ENCODE measurements at places on chromosomes 2 and 18.

DNA sequence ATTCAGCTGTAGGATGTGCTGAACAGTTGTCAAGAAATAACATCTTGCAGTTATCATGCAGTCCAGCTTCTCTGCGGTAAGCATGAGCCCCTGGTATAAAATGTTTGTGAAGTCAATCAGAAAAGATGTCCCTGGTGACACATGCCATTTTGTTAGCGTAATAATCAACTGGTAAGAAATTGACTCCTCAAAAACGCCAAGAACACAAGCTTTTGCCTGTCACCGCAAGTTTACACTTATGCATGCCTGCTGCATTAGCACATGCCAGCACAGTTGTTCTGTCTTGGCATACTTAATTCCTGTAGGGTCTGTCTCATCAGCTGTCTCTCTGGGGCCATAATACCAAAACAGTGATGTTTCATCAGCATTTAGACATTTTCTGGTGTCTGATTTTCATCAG lies 524.8 kb upstream of the DSEL start:
- H3K4me3 ChIP-seq: no peak overlapping the region
- no peak overlapping the region for H3K27ac ChIP-seq
- no peak for DNase-seq
- H3K4me1 ChIP-seq: no peaks in the 10 kb centered on the region
- no peaks in the 10 kb centered on the region for H3K36me3 ChIP-seq

GRCh38 chr18:67766930-67767329 lies 250.4 kb upstream of the DSEL start:
- no peak for DNase-seq
- H3K4me3 ChIP-seq: no peak overlapping the region
- no peaks in the 10 kb centered on the region for H3K27me3 ChIP-seq
- H3K4me1 ChIP-seq: no peaks in the 10 kb centered on the region
- H3K27ac ChIP-seq: no peak overlapping the region

GRCh38 chr2:192010073-192010472 lies 163.2 kb upstream of the CAVIN2 start:
- H3K4me1 ChIP-seq: peaks cover 3% of the 10 kb centered on the region
- H3K27ac ChIP-seq: no peak overlapping the region
- peaks cover 2% of the 10 kb centered on the region for H3K36me3 ChIP-seq
- DNase-seq: no peak

GRCh38 chr2:24793761-24794435 lies 673 bp downstream of the CENPO start:
- H3K36me3 ChIP-seq: peaks cover 7% of the 10 kb centered on the region
- peak overlapping the region; percentile 96 for H3K4me3 ChIP-seq
- DNase-seq: no peak
- H3K27me3 ChIP-seq: no peaks in the 10 kb centered on the region

DNA sequence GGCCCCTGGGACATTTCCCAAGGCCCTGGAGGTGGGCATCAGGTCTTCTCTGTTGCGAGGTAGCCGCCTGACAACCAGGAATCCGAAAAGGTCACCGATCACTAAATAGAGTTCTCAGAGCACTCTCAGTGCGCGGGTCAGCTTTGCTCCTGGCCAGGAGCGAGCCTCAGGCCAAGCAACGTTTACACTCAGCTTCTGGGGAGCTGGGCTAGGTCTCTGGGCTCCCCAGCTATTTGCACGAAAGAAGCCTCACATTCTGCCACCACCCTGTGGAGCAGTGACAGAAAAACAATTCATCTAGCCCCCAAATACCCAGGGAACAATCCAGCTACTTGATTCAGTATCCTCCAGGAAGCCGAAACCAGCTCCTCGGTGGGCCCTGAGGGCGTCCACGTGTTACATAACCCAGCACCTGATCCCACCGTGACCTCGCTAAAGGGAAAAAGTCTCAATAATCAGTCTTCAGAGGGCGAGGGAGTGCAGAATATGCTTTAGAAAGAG lies 3.3 kb downstream of the SH3BP4 start:
- no peak for DNase-seq
- no peak overlapping the region for H3K27ac ChIP-seq
- peaks cover 3% of the 10 kb centered on the region for H3K36me3 ChIP-seq
- H3K4me3 ChIP-seq: no peak overlapping the region

DNA sequence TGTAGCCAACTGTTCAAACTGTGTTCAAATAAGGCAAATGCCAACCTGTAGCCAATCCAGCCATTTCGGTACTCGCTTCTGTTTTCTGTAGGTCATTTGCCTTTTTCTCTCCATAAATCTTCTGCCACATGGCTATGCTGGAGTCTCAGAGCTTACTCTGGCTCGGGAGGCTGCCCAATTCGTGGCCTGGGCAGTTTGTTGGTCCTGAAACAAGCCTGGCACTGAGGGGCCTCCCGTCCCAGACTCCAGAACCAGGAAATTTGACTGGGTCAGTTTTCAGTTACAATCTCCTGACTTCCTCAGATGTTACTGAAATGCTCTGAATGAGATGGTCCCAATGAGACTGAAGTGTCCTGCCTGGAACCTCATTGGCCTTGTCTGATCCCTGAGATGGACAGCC lies 120.8 kb upstream of the NPAS2 start:
- H3K4me1 ChIP-seq: peaks cover 5% of the 10 kb centered on the region
- H3K36me3 ChIP-seq: no peaks in the 10 kb centered on the region
- no peak for DNase-seq
- no peak overlapping the region for H3K4me3 ChIP-seq
- H3K27ac ChIP-seq: no peak overlapping the region

GRCh38 chr18:6601241-6601640 lies 128.3 kb upstream of the ARHGAP28 start:
- no peaks in the 10 kb centered on the region for H3K27me3 ChIP-seq
- H3K4me3 ChIP-seq: no peak overlapping the region
- no peaks in the 10 kb centered on the region for H3K4me1 ChIP-seq
- H3K27ac ChIP-seq: no peak overlapping the region

DNA sequence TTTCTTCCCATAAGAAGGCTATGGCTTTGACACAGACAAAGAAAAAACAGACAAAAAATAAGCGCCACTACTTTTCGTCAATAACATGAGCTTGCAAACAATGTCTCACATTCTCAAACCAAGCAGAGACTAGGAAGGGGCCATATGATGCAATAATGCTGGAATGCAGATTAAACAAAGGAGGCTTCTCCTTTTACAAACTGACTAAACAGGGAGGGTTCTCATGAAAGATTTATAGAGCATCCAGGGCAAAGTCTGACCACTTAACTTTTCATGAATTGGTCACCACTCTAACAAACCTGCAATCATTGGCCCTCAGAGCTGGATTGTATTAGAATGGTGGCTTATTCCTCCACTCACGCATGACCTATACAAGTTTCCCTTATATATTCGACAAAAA lies 663.3 kb upstream of the CHAC2 start:
- DNase-seq: no peak
- no peaks in the 10 kb centered on the region for H3K27me3 ChIP-seq
- peaks cover 2% of the 10 kb centered on the region for H3K36me3 ChIP-seq
- H3K4me1 ChIP-seq: peaks cover 2% of the 10 kb centered on the region

DNA sequence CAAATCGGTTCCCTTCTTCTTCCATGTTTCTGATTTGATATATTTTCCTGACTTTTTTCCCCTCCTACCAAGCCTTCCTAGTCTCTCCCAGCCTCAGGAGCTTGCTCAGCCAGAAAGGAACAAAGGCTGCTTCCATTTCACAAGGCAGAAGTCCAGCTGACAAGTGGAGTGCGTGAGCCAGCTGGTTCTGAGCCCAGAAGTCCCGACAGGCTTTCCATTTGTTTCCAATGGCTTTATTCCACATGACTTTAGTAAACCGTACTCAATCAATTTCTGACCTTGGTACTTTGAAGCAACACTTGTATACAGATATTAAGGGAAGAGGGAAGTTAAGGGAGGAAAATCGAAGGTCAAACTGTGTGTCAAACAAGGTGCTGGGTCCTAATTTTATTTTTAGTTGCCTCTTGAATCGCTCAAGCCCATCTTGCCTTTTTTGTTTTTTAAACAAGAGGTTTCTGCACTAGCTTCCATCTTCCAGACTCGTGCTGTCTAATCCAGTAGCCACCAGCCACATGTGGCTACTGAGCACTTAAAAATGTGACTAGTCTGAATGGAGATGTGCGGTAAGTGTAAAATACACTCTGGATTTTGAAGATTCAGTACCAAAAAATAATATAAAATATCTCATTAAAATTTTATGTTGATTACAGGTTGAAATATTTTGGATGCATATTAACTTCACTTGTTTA lies 36.2 kb downstream of the WIPF1 start:
- peaks cover 11% of the 10 kb centered on the region for H3K4me1 ChIP-seq
- H3K27me3 ChIP-seq: no peaks in the 10 kb centered on the region
- no peak overlapping the region for H3K4me3 ChIP-seq
- no peak for DNase-seq

- H3K27me3 ChIP-seq: no peaks in the 10 kb centered on the region
- H3K4me1 ChIP-seq: no peaks in the 10 kb centered on the region
- DNase-seq: no peak
- no peak overlapping the region for H3K27ac ChIP-seq
- H3K4me3 ChIP-seq: no peak overlapping the region
Measured at GRCh38 chr2:240463274-240463865, 27.9 kb downstream of the GPC1 start.

DNA sequence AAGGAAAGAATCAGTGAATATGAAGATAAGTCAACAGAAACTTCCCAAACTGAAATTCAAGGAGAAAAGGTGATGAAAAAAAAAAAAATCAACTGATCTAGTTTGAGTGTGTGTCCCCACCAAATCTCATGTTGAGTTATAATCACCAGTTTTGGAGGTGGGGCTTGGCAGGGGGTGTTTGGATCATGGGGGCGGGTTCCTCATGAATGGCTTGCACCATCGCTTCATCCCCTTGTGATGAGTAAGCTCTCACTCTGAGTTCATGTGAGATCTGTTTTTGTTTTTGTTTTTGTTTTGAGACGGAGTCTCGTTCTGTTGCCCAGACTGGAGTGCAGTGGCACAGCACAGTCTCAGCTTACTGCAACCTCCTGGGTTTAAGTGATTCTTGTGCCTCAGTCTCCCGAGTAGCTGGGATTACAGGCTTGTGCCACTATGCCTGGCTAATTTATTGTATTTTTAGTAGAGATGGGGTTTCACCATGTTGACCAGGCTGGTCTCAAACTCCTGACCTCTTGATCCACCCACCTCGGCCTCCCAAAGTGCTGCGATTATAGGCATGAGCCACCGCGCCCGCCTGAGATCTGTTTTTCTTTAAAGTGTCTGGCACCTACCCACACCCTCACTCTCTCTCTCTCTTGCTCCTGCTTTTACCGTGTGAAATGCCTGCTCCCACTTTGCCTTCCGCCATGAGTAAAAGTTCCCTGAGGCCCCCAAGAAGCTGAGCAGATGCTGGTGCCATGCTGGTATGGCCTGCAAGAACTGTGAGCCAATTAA lies 4.0 kb upstream of the SLC66A2 start:
- H3K4me1 ChIP-seq: peaks cover 7% of the 10 kb centered on the region
- no peak overlapping the region for H3K4me3 ChIP-seq
- no peak for DNase-seq
- no peak overlapping the region for H3K27ac ChIP-seq
- no peaks in the 10 kb centered on the region for H3K27me3 ChIP-seq

- no peaks in the 10 kb centered on the region for H3K36me3 ChIP-seq
- no peak overlapping the region for H3K27ac ChIP-seq
- H3K4me1 ChIP-seq: no peaks in the 10 kb centered on the region
- no peaks in the 10 kb centered on the region for H3K27me3 ChIP-seq
- no peak overlapping the region for H3K4me3 ChIP-seq
- no peak for DNase-seq
Measured at GRCh38 chr18:65363011-65363410, 387.8 kb upstream of the CDH7 start.

GRCh38 chr18:3450012-3450798 lies at the start of gene TGIF1:
TSS of gene TGIF1 (plus strand) at chr18:3450172. CDS start at chr18:3450490, 318 bp downstream.
- peaks cover 33% of the 10 kb centered on the region for H3K4me1 ChIP-seq
- no peaks in the 10 kb centered on the region for H3K27me3 ChIP-seq
- peak within 1 kb of the TSS; percentile 100 for H3K27ac ChIP-seq
- DNase-seq: peak; percentile 65
- no peaks in the 10 kb centered on the region for H3K36me3 ChIP-seq

DNA sequence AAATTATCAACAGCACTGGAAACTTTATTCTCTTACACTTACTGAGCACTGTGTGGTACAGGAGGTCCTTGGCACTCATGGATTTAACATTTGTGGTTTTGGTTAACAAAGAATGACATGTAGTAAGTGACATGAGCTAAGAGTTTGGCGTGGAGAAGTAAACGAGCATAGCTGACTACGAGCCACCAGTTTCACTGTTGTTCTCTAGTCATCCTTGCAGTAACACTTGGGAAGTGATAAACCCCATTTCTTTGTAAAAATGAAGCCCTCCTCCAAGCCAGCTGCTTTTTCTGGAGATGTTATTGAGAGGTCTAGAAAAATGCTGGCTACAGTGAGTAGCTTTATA lies 32.7 kb downstream of the QPCT start:
- no peaks in the 10 kb centered on the region for H3K36me3 ChIP-seq
- H3K4me3 ChIP-seq: no peak overlapping the region
- no peak for DNase-seq
- H3K27me3 ChIP-seq: peaks cover 45% of the 10 kb centered on the region
- peaks cover 10% of the 10 kb centered on the region for H3K4me1 ChIP-seq
- no peak overlapping the region for H3K27ac ChIP-seq

GRCh38 chr2:232516551-232516950 lies 3.6 kb upstream of the PRSS56 start:
- H3K4me1 ChIP-seq: peaks cover 8% of the 10 kb centered on the region
- no peaks in the 10 kb centered on the region for H3K36me3 ChIP-seq
- H3K27ac ChIP-seq: no peak overlapping the region
- peaks cover 45% of the 10 kb centered on the region for H3K27me3 ChIP-seq
- no peak overlapping the region for H3K4me3 ChIP-seq
- no peak for DNase-seq

- no peak for DNase-seq
- no peak overlapping the region for H3K27ac ChIP-seq
- no peak overlapping the region for H3K4me3 ChIP-seq
- H3K27me3 ChIP-seq: peaks cover 55% of the 10 kb centered on the region
Measured at GRCh38 chr2:66577321-66578053, 142.6 kb downstream of the MEIS1 start.

- no peaks in the 10 kb centered on the region for H3K36me3 ChIP-seq
- H3K27me3 ChIP-seq: peaks cover 30% of the 10 kb centered on the region
- H3K4me1 ChIP-seq: no peaks in the 10 kb centered on the region
- no peak overlapping the region for H3K4me3 ChIP-seq
Measured at GRCh38 chr2:229641676-229642075, 72.7 kb downstream of the DNER start.

DNA sequence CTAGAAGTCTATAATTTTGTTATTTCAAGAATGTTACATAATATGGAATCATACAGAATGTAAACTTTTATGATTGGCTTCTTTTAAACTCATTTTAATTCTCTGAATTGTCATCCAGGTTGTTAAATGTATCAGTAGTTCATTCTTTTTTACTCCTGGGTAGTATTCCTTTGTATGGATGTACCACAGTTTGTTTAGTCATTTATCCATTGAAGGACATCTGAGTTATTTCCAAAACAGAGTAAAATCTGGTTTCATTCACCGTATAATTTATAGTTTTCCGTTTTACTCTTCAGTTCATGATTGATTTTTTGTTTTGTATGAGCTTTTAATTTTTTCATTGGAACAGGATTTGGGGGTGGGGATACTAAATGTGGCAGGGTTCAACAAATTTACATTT lies 132.4 kb downstream of the PMS1 start:
- peaks cover 22% of the 10 kb centered on the region for H3K27me3 ChIP-seq
- no peak overlapping the region for H3K4me3 ChIP-seq
- no peak overlapping the region for H3K27ac ChIP-seq
- no peak for DNase-seq
- peaks cover 2% of the 10 kb centered on the region for H3K4me1 ChIP-seq

- H3K4me3 ChIP-seq: no peak overlapping the region
- peaks cover 5% of the 10 kb centered on the region for H3K36me3 ChIP-seq
- no peak overlapping the region for H3K27ac ChIP-seq
- DNase-seq: no peak
- H3K27me3 ChIP-seq: no peaks in the 10 kb centered on the region
Measured at GRCh38 chr2:58137856-58138255, 91.2 kb downstream of the VRK2 start.
